ENCODE measurements at places on chromosomes 1 and 21. TPM values are rescaled to one million over a fixed set of nuclear protein-coding genes. Genes with fewer than 3 reads are reported as not detected.

SAMD13 gene
- 1.3 TPM for total RNA-seq

DNAJC6 gene
- total RNA-seq = 1.3 TPM

PALMD gene
- total RNA-seq = 13.6 TPM

OR14K1 gene
- not detected for total RNA-seq

KLHDC9 gene
- total RNA-seq = 6.5 TPM

All from airway epithelial cell (primary cell).